SJSA1 (cell line): ENCODE measurements at places on chromosomes 11 and 22. TPM values are rescaled to one million over a fixed set of nuclear protein-coding genes. Genes with fewer than 3 reads are reported as not detected.

GRCh38 chr11:60182541-60183330, at the start of gene MS4A6A:
Gene MS4A6A, minus strand, starts transcription at chr11:60183083. Its CDS starts 1,356 bp downstream, at chr11:60181727.
- DNase-seq, result no peak

- no peak for DNase-seq
Measured at GRCh38 chr11:20627701-20628100, 28.3 kb downstream of the SLC6A5 start.

DNA sequence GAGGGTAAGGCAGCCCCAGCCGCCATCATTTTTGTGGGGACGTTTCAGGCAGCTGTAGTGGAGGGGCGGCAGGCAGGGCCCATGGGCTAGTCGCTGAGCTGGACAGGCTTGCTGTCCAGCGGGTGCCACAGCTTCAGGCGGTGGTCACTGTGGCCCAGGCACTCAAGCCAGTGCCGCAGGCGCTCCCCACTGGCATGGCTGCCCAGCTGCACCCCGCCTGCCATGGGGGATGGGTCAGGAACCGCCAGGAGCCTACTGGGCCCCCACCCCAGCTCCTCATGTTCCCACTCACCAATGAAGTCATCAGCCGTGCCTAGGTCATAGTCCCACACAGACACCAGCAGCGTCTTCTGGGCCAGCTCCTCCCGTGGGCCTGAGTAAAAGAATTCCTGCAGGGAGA, 6.0 kb downstream of the NDUFV1 start:
- no peak for DNase-seq

DNA sequence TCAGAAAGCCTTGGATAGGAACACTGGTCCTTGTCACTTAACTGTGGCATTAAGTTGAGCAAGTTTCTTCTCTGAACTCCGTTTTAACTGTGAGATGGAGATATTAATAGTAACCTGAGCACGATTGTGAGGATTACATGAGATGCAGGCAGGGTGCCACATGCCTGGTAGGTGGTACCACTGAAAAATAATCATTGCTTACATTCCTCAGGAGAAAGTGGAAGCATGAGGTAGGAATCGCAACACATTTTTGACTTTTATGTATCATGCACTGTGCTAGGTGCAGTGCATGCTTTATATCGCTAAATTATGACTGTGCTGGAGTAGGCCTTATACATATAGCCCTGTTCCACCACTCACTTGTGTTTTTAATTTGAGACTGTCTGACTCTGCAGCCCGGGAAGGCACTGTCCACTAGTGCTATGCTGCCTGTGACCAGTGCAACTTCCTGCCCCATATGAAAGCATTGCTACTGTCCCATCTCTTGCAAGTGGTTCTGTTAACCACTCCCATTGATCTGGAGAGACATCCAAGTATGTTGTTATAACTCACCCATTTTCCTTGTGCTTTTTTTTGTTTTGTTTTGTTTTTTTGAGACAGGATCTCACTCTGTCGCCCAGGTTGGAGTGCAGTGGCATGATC, 1.0 kb downstream of the UQCR10 start:
- DNase-seq, result no peak

DNA sequence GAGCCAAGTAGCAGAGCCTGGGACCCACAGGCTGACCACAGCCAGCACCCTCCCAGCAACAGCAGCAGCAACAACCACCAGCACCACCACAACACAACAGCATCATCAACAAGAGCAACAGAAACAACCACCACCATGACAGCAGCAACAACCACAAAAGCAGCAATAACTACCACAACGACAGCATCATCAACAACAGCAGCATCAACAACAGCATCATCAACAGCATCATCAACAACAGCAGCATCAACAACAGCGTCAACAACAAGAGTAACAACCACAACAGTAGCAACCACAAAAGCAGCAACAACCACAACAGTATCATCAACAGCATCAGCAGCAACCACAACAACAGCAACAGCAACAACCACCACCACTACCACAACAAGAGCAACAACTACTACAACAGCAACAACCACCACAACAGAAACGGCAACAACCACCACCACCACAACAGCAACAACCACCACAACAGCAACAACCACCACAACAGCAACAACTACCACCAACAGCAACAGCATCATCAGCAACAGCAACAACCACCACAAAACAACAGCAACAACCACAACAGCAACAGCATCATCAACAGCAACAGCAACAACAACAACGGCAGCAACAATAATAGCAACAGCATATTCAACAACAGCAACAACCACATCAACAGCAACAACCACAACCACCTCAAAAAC, 22.1 kb upstream of the FGF3 start:
- DNase-seq, result no peak

DNA sequence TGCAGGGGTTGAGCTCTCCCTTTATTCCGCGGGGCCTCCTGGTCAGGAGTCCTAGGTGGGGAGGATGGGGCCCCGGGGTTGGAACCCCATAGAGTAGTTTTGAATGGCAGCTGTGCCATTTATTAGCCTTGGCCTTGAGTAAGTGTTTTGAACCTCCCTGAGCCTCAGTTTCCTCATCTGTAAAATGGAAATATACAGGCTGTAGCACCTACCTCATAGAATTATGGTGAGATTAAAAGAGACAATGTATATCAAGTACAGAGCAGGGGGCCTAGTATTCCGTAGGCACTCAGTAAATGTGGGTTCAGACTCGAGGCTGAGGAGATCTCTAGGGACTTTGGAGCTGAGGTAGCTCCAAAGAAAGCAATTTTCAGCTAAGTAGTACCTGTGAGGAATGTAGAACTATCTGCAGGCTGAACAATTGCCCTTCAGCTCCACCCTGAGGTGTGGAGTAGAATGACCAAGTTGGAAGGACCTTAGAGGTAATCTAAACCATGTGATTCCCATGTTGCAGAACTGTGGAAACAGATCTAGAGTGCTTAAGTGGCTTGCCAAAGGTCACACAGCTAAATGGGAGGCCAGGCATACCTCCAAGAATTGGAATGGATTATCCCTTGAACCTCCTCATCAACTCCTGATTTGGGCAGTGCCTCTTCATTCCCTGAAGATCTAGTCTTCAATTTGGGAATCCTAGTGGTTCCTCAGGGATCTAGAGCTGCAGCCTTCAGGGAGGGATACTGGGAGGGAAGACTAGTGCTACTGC, 682 bp downstream of the PGAP2 start:
- no peak for DNase-seq

MTA2 gene
- total RNA-seq, result 128 and 214 TPM in 2 replicates

GRCh38 chr11:110125632-110126031, 32.4 kb downstream of the ZC3H12C start:
- DNase-seq, result no peak

- no peak for DNase-seq
Measured at GRCh38 chr11:74809801-74810200, 61.2 kb downstream of the RNF169 start.

GRCh38 chr11:134001088-134001487, 44.3 kb upstream of the IGSF9B start:
- DNase-seq, result no peak

TRIM3 gene
- total RNA-seq, result 9.1 and 11.0 TPM in 2 replicates

GRCh38 chr11:105156720-105157119, 17.2 kb upstream of the CARD18 start:
- no peak for DNase-seq

MS4A12 gene
- total RNA-seq, result not detected in 2 replicates

DNA sequence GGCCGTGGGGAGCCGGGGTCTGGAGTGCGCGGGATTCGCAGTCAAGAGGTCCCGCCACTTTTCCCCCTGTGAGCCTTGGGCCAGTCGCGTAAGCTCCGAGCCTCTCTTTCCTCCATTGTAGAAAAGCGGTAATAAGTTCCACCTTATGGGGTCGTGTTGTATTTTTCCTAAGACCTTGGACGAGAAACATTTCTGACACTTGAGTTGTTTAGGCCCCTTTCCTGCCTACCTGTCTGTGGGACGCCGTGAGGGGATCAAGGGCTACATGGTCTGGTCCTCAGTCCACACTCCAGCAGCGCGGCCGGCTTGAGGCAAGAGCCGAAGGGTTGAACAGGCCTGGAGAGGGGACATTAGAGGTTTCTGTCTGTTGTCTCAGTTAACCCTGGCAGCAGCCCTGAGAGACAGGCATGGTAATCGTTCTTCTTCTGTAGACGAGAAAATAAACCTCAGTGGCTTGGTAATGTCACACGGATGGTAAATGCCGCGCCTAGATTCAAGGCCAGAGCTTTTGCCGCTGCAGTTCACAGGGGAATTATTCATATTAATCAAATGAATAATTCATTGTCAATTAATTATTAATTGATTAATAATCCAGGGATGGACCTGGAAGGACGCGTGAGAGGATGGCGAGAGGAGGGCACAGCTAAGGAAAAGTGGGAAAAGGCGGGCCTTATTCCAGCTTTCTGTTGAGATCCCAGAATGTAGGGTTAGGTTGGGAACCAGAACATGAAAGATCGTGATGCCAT, 545 bp downstream of the FEN1 start:
- peak; percentile 25 for DNase-seq

DNA sequence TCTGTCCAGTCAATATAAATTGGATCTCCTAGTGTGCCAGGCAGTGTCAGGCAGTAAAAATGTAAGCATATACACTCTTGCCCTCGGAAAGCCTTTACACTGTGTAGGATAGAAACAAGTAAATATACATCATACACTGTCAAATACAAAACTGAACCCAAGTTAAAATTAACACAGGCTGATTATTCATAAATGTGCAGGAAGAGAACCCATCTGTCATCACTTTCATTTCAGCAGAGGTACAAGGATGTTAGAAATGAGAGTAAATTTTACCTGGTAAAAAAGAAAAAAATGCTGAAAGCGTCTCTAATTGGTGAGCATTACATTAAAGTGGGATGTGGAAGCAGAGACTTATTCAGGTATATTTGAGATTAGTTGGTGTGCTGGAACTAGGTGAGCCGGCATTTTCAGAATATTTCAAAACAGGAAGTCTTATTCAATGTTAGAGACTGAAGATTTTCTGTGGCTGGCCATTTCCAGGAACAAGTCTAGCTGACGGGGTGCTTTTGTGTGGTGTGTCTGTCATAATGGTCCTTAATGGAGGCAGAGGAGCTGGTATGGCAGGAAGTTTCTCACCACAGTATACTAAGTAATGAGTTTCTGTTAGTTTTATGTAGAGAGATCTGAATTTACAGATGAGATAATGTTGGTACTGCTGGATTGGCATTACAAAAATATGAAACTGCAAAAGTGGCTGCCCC, 192.6 kb downstream of the CASP12 start:
- DNase-seq, result no peak

DNA sequence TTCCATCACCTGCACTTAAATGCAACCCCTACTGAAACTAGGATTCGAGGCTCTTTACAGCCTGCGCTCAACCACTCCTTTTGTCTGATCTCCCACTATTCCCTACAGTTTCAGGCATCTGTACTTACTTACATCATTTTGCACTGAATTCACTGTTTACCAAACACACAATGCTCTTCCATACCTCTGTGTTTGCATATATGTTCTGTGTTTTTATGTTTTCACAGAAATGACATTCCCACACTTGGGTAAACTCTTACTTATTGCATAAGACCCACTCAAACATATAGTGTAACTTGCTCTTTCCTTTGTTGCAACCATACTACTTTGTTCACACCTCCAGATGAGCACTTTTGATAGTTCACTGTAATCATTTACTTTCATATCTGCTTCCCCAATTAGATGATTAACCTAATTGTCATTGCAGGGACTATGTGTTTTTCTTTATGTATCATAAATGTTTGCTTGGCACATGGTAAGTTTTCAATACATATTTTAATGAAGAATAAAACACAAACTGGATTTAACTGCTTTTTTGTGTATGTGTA, 54.6 kb downstream of the ZBTB44 start:
- no peak for DNase-seq

KCNE3 gene
- not detected in 2 replicates for total RNA-seq

- DNase-seq, result no peak
Measured at GRCh38 chr11:63144121-63144520, at the start of gene SLC22A24. Gene SLC22A24, minus strand, starts transcription at chr11:63144221. Its CDS starts 442 bp downstream, at chr11:63143779.

CTSC gene
- total RNA-seq, result 1.6 and 3.6 TPM in 2 replicates

- no peak for DNase-seq
Measured at GRCh38 chr11:118895093-118896039, 11.7 kb downstream of the CXCR5 start.

- no peak for DNase-seq
Measured at GRCh38 chr11:69063652-69064260, 15.0 kb downstream of the TPCN2 start.

CRACR2B gene
- not detected in 2 replicates for total RNA-seq

GRCh38 chr11:56457076-56457475, 16.1 kb downstream of the OR5M3 start:
- DNase-seq, result no peak

DNAL4 gene
- 19.9 and 33.9 TPM in 2 replicates for total RNA-seq
